ENCODE measurements at places on chromosomes 11 and 22.
A peak's percentile ranks its signal among the peaks of the same experiment; 100 is the strongest.

DNA sequence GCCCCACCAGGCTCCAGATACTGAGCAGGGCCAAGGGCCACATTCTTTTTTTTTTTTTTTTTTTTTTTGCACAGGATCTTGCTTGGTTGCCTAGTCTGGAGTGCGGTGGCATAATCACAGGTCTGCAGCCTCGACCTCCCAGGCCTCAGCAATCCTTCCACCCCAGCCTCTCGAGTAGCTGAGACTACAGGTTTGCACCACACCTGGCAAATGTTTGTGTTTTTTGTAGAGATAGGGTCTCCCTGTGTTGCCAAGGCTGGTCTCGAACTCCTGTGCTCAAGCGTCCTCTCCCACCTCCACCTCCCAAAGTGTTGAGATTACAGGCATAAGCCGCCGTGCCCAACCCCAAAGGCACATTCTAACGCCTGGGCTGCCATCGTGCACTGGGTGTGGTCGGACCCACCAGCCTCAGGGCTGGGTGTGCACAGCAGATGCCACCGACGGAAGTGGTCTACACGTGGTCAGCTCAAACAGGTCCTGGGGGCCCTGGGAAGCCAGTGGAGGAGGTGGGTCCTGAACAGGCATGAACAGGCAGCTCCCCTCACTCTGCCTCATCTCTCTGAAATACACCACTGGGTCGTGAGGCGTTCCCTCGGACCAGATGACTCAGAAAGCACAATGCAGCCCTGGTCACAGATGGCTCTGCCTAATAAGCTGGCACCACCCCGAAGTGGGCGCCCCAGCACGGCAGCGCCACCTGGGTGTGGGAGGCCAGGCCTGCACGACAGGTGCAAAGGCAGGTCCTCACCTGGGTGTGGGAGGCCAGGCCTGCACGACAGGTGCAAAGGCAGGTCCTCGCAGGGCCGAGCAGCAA, 5.1 kb upstream of the B4GALNT4 start:
- peak; percentile 25 for DNase-seq

DNA sequence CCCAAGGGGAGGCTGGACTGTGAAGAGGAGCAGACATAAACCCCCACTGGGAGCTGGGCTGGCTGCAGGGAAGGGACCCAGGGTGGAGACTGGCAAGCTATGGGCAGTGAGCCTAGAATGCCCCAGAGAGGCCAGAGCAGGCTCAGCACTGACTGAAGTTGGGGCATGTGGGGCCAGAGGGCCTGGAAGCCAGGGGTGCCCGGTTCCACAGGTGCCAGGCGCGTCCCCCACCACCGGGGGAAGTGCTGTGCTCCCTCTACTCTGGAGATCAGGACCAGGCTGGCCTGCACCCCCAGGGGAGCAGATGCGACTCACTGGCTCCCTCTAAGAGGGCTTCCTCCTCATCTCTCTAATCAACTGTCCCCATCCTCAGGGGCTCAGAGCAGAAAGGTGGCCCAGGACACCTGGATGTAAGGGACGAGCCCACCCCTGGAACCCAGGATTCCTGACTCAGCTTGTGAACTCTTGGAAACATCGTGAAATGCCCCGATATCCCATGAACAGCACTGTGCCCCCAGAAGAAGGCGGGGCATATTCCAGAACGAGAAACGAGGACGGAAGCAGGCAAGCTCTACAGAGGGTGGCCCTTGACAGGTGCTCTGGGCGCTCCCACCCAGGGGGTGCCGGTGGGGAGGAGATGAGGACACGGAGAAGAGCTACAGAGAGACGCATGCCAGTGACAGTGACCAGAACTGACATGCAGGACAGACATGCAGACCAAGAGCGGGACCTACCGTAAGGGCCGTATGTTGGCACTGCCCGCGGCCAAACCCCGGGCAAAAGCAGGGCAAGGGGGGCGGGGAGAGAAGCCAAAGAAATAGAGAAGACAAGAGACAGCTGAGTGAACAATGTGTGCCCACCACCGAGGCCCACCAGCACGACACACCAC, 20.4 kb downstream of the MAFF start:
- no peak for DNase-seq

- no peak for DNase-seq
Observed at GRCh38 chr22:31087744-31088215, 6.7 kb downstream of the SMTN start.

- DNase-seq: no peak
Observed at GRCh38 chr22:26580240-26580962, 9.5 kb downstream of the TPST2 start.

GRCh38 chr22:46660604-46661201, 40.5 kb downstream of the GRAMD4 start:
- DNase-seq: no peak

GRCh38 chr11:128519338-128519737, 68.0 kb downstream of the ETS1 start:
- DNase-seq: no peak

All from fibroblast of the aortic adventitia (primary cell).